Stimulated activated CD8-positive, alpha-beta memory T cell treated with anti-CD3 and anti-CD28 coated beads, Interleukin-2, amount 100 ng/mL, for 48 hours (primary cell): ENCODE measurements at places on chromosomes 3 and 15.

GRCh38 chr3:15271785-15272381 is 60.5 kb downstream of the SH3BP5 start:
- peak; percentile 46 for DNase-seq

- DNase-seq: no peak
These were observed 316.4 kb upstream of the CFAP20DC start for GRCh38 chr3:59366218-59366617.

DNA sequence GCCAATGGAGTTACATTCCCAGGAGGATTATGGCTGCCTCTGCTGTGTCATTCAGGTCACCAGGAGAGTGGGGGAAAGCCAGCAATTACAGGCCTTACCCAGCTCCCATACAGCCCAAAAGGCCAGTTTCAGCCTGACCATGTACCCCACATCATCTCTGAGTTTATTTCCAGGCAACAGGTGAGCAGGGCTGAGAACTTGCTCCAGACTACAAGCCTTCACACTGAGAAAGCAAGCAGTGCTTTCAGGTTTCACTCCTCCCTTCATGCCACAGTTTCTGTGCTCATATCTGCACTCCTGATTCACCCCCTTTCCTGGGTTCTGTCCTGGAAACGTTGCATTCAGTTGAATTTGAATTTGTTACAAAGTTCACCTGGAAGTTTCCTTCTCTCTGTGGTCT is 68.1 kb upstream of the ABI3BP start:
- DNase-seq: no peak

DNA sequence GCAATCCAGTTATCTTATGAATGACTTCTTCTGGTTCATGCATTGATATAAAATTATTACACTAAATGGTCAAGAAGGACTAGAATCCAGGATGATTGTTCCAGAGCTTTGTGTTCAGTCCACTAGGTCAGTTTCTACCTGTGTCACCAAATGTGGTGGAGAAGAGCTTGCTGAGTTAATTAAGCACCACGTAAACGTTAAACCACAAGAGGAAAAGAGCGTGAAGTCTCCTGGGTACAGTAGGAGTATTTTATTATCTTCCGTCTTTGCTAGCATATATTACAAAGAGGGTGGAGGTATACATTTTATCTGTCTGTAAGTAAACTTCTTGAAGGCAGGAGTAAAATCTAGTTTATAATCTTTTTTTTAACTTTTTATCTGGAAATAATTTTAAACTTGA is 23.5 kb downstream of the CHP1 start:
- no peak for DNase-seq

DNA sequence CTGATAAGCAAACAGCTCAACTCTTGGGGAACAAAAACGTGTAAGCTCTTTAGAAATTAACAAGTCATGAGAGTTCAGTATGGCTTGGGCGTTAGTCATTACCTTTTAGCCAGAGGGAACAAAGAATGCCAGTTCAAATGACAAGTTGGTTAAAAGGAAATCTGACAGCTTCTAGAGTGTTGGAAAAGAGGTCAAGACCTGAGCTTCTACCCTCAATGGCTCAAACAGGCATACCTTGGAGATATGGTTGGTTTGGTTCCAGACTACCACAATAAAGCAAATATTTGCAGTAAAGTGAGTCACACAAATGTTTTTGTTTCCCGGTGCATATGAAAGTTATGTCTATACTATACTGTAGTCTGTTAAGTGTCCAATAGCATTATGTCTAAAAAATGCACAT is 136.1 kb downstream of the CACNA1D start:
- DNase-seq: no peak

GRCh38 chr15:99411234-99411633 is 154.6 kb upstream of the MEF2A start:
- no peak for DNase-seq

- DNase-seq: no peak
These were observed 20.1 kb downstream of the C3orf80 start for GRCh38 chr3:160245261-160245800.

- no peak for DNase-seq
These were observed 65.2 kb downstream of the GTPBP8 start for GRCh38 chr3:113055961-113056360.

DNA sequence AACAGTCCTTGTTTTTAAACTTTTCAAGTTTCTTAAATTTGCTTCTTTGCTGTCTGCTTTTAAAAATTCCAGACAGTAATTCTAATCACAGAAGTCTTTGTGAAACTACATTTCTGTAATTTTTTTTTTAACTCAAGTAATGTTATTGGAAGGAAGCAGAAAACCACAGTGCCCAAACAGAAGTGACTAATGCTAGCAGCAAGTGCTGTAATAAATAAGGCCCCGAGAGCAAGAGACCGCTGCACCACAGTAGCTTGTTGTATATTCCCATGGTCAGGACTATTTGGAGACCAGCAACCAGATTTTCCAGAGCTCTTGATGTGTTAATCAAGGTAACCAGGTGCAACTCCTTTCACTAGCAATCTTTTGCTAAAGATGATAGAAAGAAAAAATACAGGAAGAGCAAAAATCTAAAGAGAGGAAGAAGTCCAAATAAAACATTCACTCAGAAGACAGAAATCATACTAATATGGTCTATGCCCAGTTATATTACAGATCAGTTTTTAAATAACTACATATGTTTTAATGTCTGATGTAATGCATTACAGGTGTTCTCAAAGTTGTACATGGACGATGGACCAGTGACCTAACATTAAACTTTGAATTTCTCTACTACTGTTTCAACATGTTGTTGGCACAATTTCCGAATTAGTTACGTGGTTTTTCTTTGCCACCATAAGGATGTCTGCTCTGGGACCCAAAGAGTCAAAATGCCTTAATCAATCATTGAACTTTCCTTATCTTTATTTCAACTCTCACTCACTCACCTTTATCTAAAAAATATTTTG is 36.4 kb downstream of the WWTR1 start:
- no peak for DNase-seq

GRCh38 chr3:18066899-18067582 is 324.6 kb upstream of the TBC1D5 start:
- DNase-seq: no peak

DNA sequence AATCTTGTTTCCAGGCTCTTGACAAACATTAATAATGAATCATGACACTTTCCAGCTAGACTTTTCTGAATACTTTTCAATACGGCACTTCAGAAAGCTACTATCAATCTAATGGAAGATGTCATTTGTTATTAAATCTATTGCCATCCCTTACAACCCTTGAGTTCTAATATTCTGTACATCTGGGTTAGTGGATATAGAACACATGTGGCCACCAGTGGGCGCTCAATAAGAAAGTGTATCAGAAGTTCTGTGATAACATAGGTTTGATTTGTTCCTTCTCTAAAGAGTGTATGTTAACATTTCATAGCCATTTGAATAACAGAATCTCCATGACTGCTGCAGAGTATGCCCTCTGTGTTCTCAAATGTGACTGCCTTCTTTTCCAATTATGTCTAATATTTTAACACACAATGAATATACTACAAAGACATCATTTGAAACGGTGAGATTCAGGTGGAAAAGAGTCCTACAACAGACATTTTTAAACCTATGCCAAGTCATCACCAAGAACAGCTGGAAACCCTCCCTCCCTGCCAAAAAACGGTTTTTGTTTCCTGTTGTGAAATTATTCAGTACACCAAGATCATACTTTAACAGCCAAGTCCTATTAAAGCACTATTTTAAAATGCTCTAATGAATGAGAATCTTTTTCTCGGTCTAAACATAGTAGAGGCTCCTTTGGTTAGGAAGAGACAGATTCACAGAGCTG is 22.2 kb downstream of the ALDH1A2 start:
- no peak for DNase-seq

- no peak for DNase-seq
These were observed 68.7 kb downstream of the AAGAB start for GRCh38 chr15:67185621-67186225.

- no peak for DNase-seq
These were observed 242.8 kb upstream of the TLE3 start for GRCh38 chr15:70340494-70340870.

DNA sequence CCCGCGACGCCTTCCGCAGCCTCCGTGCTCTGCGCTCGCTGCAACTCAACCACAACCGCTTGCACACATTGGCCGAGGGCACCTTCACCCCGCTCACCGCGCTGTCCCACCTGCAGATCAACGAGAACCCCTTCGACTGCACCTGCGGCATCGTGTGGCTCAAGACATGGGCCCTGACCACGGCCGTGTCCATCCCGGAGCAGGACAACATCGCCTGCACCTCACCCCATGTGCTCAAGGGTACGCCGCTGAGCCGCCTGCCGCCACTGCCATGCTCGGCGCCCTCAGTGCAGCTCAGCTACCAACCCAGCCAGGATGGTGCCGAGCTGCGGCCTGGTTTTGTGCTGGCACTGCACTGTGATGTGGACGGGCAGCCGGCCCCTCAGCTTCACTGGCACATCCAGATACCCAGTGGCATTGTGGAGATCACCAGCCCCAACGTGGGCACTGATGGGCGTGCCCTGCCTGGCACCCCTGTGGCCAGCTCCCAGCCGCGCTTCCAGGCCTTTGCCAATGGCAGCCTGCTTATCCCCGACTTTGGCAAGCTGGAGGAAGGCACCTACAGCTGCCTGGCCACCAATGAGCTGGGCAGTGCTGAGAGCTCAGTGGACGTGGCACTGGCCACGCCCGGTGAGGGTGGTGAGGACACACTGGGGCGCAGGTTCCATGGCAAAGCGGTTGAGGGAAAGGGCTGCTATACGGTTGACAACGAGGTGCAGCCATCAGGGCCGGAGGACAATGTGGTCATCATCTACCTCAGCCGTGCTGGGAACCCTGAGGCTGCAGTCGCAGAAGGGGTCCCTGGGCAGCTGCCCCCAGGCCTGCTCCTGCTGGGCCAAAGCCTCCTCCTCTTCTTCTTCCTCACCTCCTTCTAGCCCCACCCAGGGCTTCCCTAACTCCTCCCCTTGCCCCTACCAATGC is 2.0 kb downstream of the ISLR start:
- DNase-seq: no peak

GRCh38 chr15:58044551-58044950 is 21.0 kb downstream of the ALDH1A2 start:
- DNase-seq: no peak

DNA sequence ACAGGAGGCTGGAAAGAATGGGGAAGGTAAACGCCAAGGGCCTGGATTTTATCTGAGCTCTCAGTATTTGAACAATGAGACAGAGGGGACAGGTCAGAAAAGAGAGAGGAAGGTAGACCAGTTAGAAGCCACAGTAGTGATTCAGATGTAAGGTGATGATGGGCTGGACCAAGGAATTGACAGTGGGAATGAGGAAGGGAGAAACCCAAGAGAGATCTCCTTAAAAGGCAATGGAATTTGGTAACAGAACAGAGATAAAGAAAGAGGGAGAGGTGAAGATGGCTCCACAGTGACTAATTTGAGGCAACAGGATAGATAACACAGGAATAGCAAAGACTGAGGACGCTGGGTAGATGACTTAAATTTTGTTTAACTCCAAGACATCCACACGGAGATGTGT is 11.4 kb upstream of the HEG1 start:
- DNase-seq: no peak

GRCh38 chr3:25259871-25260270 is 168.2 kb upstream of the RARB start:
- DNase-seq: no peak

GRCh38 chr15:69094124-69094921 is 66.1 kb upstream of the GLCE start:
- DNase-seq: no peak

DNA sequence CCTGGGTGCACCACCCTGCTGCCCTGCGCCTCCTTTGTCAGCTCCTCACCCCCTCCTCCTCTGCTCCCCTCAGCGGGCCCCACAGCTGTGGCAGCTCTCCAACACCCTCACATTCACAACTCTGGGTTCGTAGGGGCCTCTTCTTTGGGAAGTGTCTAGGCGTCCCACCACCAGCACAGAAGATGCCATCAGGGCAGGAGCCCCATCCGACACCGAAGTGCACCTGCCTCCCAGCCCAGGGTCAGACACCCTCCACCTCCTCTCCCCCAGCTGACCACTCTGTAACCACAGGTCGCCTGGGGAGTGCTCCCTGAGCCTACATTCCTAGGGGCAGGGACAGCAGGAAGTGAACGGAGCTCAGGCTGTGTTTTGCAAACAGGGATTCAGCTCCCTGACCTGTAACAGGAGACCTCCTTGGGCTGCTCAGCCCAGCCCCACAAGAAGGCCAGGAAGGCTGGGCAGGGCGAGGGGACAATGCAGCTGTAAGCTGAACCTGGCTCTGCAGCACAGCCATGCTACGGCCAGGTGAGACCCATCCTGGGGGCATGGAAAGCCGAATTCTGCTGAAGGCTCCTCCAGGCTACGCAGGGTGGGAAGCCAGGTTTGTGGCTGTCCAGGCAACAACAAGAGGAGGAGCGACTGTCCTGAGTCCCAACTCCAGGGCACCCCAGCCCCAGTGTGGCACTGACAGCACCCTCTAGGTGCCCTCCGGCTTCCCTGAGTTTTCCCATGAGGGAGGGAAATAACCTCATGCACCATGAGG is 269.0 kb downstream of the GOLGA6L6 start:
- no peak for DNase-seq

DNA sequence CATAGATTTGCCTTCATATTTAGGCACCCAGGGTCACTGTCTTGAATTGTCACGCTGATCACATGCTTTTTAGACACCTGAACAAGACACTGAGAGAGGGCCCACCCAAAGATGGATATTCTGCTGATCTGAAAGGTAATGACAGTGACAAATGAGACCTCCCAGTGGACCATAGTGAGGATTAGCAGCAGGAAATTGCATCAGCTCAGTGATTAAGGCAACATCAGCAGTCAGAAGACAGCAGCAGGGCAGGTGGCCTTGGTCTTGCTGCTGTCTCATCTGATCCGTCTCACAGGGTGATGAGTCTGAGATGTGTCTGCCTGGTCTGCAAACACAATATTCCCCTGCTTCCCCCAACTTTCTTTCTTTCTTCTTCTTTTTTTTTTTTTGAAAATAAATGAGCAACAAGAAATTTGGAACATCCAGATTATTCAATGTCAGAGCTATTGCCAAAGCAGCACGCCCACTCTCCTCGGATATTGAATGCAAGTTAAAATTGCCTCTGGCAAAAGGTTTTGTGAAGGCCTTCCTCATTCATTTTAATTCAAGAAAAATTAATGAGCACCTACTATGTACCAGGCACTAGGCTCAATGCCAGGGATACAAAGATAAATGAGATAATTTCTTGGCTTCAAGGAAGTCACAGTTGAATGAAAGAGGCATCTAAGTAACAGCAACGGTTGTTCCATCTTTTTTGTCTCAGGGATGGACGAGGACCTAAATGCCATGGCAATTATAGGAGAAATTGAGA is 14.1 kb downstream of the OTOL1 start:
- DNase-seq: no peak

GRCh38 chr15:92910451-92910850 is 10.3 kb downstream of the CHD2 start:
- DNase-seq: no peak

DNA sequence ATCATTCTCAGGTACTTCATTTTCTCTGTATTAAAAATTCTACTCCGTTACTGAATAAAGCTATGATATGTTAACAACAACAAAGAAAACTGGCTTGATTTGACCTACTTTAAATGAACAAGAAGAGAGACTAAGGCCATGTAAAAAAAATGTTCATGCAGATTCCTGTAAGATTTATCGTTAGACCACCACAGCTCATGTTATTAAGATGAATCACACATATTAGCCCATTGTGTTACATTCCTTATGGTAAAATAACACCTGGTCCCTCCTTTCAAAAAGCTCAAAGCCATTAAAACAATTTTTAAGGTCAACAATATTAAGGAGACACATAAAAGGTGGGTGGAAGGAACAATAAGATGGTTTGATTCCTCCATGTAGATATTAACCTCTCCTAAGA is 6.3 kb downstream of the THOC7 start:
- no peak for DNase-seq

- no peak for DNase-seq
These were observed 424.6 kb upstream of the SEMA6D start for GRCh38 chr15:47292638-47293190.
